CD8-positive, alpha-beta T cell (primary cell): ENCODE measurements at places on chromosomes 12 and 14.

GRCh38 chr12:122086641-122087285 lies 8.2 kb downstream of the MLXIP start:
- DNase-seq = no peak

DNA sequence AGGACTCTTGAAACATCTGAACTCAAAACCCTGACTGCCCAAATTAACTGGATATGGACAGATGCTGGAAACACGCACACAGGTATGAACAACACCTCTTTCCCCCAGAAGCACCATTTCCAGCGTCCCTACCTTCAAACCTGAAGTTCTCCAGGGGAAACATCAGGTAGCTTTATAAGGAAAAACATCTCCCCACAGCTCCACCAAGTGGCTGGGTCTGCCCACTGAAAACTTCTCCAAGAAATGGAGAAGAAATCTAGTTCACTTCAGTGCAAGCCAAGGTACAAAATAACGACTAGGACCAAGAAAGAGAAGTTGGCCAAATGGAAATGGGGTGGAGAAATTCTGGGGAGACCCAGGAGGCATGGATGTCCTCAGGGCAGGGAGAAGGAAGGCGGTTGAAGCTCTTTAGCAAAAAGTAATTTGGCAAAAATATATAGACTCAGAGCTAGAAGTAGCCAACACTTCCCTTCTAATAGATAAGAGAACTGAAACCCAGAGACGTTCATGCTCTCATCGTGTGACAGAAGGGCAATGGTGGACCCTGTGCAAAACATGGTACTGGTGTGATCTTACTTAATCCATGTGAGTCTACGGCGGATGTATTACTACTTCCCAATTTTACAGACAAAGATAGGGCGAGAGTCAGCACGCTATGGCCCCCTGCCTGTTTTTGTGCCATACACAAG lies 10.5 kb upstream of the NUAK1 start:
- no peak for DNase-seq

DNA sequence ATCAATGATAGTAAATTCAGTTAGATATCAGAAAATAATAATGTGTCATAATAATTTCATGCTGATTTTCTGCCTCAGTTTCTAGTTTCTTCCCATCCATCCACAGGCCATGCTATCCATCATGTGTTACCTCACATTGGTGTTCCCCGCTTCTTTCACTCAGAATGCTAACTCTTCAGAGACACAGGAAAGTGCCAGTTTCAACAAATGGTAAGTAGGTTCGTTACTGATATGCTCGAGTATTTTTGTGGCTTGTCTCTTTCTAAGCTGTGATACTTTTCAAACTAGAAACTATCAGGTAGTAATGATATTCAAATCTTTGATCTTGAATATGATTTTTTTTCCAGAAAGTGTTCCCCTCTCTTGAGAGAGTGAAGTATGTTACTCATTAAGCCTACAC lies 1.5 kb downstream of the KLRB1 start:
- no peak for DNase-seq

DNA sequence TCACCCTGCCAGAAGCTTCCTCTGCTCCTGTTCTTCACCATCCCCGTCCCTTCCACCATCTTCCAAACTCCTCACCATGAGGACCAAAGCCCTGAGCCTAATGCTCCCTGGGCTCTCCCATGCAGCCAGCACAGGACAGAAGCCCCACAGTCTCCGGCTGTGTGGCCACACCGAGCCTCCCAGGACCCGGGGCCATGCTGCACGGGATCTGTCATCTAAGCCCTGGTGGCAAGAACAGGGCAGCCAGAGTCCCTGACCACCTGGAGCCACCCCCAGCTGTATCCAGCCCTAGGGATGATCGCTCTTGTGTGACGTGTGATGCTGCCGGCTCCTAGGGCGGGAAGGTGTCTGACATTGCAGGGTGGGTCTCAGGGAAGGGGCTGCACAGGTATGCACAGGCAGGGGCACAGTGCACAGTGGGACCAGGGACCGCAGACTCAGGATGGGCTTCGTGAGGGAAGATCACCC lies 8.1 kb downstream of the TMEM179 start:
- no peak for DNase-seq
